ENCODE measurements at places on chromosomes 2 and 18.

DNA sequence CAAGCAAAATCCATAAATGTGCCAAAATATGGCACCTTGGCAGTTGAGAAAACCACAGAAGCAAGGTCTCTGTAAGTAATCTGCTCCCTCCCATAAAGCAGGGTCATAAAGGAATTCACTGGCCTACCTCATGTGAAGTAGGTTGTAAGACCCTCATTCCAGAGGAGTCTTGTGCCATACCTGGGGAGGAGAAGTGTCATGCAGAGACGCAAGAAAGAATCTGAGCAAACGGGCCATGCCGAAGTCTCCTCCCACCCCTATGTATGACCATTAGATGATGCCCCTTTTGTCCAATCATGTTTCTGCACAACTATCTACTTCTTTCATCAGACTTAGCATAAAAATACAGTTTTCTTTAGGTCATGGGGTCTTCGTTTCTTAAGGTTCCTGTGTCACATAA lies 14.6 kb downstream of the NMUR1 start:
- no peak for DNase-seq

- DNase-seq: no peak
Observed at GRCh38 chr2:230873661-230874401, 9.1 kb downstream of the ITM2C start.

DNA sequence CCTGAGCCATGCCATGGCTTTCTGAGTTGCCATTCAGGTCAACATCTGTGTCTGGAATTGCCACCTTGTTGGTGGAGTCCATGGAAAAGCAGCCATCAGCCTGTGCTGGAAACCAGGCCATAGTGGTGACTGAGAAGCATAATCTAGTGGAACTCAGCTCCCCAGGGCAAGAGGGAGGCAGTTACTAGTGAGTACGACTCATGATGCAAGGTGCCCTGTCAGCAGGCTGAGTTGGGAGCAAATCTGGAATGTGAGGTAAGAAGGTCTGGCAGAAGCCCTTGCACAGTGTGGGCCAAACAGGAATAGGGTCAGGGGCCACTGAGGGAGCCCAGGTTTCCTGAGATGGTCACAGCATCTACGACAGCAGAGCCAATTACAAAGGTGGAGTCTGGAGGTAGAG lies 37.1 kb downstream of the SULT1C2 start:
- DNase-seq: no peak

- no peak for DNase-seq
Observed at GRCh38 chr2:64765160-64765805, 111.6 kb upstream of the SERTAD2 start.

DNA sequence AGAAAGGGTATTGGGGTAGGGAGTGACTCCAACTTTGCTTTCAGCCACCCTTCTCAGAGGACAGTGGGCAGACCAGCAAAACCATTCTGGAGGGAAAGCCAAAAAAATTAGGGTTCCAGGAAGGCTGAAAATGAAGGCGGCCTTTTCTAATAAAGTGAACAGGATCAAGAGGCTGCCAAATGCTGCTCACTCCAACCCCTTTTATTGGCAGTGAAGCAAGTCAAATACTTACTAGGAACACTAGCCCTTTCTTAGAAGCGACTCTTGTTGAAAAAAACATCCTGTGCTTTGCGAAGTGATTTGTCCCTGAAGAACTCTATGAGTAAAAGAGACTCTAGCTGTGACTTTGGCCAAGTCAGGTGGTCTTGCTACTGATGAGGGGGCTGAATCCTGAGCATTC lies 83.6 kb upstream of the CYP1B1 start:
- no peak for DNase-seq

DNA sequence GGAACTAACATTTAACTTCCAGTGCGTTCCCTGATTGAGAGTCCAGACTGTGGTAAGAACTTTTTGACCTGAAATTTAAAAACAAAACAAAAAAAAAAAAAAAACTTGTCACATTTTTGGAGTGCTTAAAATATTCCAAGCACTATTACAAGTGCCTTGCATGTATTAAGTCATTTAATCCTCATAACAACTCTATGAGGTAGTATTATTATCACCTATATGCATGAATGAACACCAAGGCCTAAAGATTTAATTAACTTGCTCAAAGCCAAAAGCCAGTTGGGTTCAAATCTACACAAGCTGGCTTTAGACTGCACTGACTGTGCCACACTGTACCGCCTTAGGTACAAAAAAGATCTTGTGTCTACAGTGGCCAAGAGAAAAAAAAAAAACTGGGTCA lies 35.2 kb downstream of the METTL4 start:
- DNase-seq: no peak

DNA sequence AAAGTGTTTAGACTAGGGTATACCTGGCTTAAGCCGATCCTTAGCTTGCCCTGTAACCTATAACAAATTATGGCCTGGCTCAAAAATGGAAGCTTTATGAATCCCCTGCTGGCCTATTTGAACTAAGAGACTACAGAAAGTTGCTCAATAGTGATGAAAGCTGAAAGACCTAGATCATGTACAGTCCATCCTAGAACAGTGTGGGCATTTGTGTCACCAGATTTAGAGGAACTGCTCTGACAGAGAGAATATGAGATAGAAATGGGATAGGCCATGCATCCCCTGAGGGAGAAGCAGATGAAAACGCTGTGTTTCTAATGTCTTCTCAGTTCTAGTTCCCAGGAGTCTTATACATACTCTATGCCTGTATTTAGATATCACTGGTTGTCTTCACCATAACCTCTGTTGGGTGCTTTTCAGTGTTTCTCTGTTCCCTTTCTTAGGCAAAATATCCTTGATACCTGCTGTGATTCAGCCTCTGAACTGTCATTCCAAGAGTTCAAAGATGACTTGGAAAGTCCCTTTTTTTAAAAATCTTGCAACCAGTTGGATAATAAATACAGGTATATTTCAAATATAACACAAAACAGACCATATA lies 246.9 kb upstream of the SLC39A10 start:
- no peak for DNase-seq

GRCh38 chr2:186835628-186836027 lies 13.3 kb downstream of the ZSWIM2 start:
- DNase-seq: no peak

DNA sequence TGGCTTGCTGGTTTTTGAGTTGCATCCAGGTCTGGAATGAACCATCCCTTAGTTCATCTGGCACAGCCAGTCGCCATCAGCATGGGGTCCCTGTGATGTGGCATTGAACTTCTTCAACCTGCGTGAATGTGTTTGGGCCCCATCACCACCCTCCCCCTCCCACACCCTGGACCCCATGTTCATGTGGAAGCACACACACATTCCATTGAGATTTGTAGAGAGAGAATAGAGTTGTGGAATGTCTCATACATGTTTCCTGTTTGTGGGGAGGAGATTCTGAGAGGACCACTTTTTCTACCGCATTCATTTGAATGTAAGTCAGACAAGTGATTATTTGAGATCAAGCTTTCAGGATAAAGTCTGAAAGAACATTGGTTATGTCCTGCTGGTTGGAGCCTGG lies 117.6 kb upstream of the EML6 start:
- no peak for DNase-seq

DNA sequence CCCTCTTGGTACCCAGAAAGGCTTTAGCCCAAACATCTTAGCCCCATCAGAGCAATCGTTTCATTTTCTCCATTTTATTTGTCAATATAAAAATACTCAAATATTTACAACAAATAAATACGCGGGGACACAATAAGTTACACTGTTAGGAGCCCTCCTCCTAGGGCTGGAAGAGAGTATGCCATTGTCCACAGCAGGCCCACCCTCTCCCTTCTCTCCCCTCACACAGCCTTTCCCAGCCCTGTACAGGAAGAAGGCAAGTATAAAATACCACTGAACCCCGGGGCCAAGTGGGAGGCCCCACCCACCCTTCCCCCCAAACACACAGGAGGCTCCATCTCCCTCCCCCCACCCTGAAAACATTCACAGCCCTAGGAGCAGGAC lies 1.9 kb upstream of the ANKRD39 start:
- no peak for DNase-seq

DNA sequence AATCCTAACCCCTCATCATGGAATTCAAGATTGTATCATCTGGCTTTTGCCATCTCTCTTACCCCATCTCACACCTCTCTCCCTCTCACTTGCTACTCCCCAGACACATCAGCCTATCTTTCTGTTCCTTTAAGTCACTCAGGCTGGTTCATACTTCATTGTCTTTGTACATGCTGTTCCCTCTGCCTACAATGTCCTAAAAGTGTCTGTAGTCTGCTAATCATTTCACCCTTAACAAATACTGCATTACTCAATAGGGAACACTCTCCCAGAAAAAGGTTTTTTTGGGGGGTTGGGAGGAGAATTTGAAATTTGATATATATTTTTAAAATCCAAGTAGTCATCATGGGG lies 146.2 kb upstream of the KLF7 start:
- DNase-seq: no peak

GRCh38 chr18:49668574-49669275 lies 106.9 kb downstream of the LIPG start:
- no peak for DNase-seq

DNA sequence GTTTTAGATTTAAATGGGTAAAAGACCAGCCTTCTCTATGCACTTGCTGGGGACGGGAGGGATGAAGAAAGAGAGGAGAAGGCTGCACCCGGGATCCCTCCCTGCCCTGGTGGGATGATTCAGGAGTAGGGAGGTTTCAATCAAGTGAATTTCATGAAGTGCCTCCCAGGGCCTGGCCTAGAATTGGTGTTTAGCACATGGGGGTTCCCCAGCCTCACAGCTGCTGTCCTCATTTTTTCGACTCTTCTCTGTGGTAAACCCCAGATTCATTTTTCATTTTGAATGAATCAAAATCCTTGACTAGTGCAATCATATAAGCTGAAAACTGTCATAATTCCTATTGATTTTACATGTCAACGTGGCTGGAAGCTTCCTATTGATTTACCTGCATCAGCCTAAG lies 81.1 kb downstream of the LPIN1 start:
- no peak for DNase-seq

DNA sequence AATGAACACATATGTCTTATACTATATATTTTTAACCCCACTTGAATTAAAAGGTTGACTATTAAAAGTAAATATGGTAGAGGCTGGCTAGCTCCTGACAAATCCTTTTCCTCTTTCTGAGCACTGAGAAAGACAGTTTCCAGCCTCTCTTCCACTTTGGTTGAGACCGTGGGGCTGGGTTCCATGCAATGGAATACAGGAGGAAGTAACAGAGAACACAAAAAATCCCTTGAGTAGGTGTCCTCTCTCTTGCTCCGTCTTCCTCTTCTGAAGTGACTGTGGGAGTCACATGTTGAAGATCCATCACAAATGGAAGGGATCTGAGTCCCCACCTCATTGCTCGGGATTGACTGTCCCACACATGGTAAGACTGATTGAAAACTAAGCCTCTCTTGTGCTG lies 36.6 kb upstream of the SIGLEC15 start:
- no peak for DNase-seq

DNA sequence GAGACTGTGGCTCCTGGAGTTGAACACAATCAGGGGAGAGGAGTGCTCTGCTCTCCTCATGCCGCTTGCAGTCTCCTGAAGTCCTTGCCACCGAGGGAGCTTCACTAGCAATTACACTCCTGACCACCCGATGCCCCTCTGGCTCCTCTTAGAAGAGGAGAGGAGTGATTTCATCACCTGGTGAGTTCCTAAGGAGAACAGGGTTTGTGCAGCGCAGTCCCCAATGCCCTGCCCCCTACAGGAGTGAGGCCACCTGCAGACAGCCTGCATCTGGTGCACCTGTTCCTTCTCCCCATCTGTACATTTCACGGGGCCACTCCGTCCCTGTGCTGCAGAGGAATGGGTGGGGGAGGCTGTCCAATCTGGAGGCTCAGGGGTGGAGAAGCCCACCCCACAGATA lies 267.2 kb downstream of the HRH4 start:
- DNase-seq: no peak

DNA sequence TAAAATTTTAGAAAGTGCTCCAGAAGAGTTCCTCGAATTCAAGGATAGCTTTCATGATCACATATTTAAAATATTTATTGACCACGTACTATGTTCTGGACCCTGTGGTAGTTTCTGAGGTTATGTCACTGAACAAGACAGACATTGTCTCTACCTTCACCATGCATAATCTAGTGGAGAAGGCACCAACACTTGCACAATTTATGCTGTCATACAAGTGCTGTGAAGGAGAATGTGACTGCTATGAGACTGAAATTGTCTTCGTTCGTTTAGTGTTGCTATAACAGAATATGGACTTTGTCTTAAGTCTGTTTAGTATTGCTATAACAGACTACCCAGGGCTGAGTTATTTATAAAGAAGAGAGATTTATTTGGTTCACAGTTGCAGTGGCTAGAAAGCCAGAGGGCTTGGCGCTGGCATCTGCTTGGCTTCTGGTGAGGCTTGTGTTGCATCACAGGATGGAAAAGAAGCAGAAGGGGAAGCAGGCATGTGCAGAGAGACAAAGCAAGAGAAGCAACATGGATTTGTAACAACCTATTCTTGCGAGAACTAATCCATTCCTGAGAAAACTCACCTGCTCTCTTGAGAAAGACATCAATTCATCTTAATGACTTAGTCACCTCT lies 50.0 kb upstream of the RFX8 start:
- no peak for DNase-seq

DNA sequence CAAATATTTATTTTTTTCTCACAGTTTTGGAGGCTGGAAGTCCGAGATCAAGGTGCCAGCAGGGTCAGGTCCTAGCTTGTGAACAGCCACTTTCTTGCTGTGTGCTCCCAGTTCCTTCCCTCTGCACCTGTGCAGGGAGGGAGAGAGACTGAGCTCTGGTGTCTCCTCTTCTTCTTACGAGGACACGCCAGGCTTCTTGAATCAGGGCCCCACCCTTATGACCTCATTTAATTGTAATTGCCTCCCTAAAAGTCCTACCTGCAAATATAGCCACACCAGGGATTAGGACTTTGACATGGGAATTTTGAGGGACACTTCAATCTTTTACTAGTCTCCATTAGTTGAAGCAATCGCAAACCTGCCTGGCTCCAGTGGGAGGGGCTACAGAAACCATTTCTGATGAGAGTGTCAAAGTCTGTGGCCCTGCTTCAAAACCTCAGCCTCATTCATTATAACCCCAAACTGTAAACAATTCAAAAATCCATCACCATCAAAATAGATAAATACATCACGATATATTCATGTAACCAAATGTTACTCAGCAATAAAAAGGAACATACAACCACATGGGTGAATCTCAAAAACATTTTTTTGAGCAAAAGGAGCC lies 18.2 kb upstream of the SEH1L start:
- no peak for DNase-seq

- DNase-seq: no peak
Observed at GRCh38 chr2:44055664-44056063, 59.9 kb upstream of the LRPPRC start.

DNA sequence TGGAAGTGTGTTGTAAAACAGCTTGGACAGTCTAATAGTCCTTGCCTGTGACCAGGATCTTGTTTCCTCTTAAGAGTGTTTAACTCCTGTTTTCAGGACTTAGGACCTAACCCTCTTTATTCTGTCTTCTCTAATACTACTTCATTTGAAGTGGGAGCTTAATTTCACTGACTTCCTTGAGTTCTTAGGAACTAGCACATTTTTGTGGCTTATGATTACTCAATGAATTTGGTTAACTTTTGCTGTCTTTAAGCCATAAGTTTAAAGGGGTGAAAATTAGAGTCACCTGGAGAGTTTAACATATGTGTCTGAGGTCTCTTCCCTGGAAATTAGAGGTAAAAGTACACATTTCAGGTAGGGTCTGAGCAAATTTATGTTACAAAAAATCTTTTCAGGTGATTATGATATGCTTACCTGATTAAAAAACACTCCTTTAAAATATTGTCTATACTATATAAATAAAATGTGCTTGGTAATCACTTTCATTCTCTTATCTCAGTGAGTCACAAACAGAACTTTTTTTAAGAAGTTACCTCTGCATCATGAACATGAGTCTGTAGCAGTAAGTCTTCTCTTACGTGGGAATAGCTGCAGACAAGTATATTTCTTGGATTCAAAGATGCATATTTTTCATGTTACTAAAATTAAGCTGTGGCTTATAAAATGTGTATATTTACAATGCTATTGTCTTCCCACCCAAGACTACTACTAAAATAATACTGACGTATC lies 52.7 kb downstream of the ATP9B start:
- no peak for DNase-seq
